Stimulated activated naive CD4-positive, alpha-beta T cell treated with Interleukin-2 at 50 U/mL for 16 hours (primary cell): ENCODE measurements at places on chromosomes 2 and 18.

GRCh38 chr2:112482309-112483041 is 519 bp downstream of the TTL start:
- peak; percentile 22 for DNase-seq

DNA sequence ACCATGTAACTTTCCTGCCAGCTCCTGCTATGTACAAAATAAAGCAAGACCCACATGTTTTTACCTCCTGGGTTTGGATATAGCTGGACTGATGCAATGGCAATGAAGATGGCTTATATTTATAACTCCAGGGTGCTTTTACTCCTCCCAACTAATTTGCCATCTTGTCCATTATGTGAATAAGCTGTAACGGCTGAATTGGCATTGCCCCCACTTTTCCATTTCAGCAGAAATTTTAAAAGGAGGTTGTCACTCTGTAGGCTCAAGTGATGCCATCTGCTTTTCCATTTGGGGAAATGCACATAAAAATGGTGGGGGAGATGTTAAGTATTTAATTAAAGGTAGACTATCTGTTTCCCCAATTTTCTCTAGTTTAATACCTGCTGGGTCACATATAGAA is 345.5 kb downstream of the ERBB4 start:
- no peak for DNase-seq

DNA sequence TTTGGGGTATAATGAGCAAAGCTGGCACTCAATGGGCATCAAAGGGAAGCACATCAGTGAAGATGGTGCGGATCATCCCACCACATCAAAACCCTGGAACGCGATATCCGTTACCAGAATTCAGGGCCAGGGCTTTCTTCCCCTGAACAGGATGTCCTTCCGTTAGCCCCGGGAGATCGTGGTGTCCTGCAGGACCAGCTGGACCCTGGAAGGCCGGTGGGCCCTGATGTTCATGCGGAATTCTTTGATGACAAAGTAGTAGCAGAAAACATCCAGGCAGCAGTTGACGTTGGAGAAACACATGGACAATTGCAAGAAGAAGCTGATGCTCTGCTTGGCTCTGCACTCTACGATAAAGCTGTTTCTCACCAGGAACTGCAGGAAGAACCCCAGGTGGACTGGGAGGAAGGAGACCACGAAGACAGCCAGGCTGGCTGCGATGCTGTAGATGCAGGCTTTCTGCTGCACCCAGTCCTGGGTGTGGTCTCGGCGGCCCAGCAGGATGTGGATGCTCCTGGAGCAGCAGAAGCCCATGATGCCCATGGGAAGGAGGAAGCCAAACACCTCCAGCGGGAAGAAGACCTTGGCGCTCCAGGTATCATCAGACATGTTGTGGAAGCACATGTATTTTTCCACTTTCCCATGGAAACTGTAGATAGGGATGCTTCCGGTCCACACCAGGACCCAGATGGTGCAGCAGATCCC is 15.0 kb downstream of the GPR55 start:
- no peak for DNase-seq

GRCh38 chr2:86366651-86367498 is 29.4 kb upstream of the REEP1 start:
- no peak for DNase-seq

DNA sequence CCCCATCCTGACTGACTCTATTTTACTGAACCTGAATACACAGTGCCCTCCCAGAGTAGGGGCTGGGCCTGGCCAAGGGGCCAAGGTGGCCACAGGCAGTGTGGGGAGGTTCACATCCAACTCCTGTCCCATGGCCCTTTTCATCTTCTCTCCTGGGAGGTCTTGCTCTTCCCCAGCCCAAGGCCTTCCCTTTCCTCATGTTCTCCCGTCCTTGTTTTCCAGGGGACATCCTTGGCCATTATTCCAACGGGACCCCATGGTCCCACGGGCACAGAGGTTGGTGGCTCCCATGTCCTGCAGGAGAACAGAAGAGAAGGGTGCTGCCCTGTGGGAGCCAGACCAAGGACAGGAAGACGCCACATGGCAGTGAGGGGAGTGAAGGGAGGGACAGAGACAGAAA is 10.4 kb downstream of the MALL start:
- DNase-seq = no peak

- DNase-seq = no peak
Observed at GRCh38 chr2:20487392-20488174, 40.7 kb downstream of the RHOB start.

DNA sequence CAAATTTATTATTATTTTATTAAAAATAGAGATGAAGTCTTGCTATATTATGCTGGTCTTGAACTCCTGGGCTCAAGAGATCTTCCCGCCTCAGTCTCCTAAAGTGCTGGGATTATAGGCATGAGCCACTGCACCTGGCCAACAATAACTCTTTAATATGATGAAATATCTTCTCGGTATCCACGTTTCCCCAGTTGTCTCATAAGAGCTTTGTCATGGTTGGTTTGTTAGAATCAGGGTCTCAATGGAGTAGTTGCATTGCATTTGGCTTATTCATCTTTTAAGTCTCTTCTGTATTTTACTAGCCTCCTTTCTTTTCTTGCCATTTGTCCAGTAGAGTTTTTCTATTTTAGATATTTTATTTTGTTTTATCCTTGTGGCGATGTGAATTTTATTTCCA is 32.7 kb upstream of the DLX2 start:
- DNase-seq = no peak

- no peak for DNase-seq
Observed at GRCh38 chr2:227799202-227799601, 14.4 kb upstream of the CCL20 start.

DNA sequence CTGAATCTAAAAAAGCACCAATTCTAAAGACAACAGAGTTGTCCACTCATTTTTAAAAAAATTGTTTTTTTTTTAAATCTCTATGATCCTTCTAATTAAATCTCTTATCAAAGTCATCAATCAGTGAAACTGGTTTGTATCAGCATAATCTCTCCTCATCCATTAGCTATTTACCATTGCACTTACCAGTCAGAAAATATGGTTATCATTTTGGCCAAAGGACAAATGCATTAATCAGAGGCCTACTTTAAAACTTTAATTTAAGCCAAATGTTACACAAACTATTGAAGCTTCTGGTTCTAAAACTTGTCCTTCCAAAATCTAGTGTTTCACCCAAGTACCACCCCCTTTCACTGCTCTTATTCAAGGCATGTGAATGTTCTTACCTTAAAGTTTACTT is 3.8 kb downstream of the C18orf32 start:
- DNase-seq = no peak

DNA sequence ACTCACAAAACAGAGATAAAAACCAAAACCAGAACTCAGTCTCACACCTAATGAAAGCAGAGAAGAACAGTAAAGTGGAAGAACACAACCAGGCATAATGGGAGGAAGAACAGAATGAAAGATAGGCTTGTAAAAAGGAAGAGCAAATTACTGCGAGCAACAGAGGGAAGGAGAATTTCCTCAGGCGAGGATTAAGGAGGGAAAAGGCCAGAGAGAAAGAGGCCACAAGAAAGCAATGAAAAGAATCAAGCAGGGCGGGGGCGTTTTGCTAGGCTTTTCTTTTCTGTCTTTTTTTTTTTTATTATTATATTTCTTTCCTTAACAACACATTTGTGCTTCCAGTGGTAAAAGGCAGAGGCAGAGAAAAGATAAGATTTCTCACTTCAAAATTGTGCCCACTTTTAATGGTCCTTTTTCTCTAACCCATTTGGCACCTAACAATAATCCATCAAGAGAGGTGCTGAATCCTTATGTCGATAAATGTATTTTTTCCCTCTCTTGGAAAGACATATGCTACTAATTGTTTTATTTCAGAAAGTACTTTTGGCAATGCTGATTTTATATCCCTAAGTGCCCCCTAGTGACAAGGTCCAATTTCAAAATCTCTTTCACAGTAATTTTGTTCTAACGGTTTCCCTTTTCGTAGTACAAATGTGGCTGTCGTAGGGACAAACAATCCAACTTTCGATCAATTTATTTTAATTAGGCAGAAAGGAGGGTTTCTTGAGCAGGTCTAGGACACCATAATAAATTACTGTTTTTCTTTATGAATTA is 138.7 kb upstream of the AQP4 start:
- no peak for DNase-seq

- DNase-seq = no peak
Observed at GRCh38 chr2:223747392-223748042, 89.9 kb downstream of the AP1S3 start.

DNA sequence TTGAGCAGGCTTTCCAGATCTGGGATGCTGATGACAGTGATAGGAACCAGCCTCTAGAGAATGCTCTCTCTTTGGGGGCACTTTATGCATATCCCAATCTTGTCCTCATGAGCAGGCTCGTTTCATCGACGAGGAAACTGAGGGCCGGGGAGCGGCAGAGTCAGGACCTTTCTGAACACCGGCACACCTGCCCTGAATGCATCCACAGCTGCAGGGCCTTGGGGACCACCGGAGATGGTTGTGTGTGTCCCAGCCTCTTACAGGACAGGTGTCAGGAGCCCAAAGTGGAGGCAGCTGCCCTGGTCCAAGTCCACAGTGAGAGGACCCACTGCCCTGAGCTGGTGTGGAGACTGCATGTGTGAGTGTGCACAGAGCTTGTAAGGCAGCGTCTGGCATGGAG is 47.6 kb upstream of the FAHD2A start:
- DNase-seq = no peak

DNA sequence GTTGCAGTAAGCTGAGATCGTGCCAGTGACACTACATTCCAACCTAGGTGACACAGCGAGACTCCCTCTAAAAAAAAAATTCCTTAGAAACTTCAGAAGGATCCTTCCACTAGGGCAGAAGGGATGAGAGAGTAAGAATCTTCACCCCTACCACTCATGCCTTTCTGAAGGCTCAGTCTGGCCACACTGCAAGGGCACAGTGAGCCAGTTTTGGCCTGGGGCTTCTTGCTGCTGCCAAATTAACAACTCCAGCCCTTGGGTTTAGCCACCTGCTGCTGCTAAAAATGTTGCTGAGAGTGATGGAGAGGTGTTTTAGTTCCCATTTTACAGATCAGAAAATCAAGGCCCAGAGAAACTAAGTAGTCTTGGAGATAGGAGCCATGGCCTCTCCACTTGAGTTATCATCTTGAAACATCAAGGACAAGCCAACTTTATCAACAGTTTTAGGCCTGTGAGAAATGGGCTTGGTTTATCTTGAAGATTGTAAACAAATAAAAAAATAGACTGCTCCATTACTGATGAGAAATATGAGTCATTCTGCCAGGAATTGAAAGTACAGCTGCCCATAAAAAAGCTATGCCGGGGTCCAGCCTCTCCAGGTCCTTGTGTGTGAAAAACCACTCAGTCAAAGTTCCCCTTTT is 31.9 kb upstream of the CASP8 start:
- DNase-seq = no peak

- no peak for DNase-seq
Observed at GRCh38 chr2:127117603-127118002, 10.6 kb upstream of the BIN1 start.

DNA sequence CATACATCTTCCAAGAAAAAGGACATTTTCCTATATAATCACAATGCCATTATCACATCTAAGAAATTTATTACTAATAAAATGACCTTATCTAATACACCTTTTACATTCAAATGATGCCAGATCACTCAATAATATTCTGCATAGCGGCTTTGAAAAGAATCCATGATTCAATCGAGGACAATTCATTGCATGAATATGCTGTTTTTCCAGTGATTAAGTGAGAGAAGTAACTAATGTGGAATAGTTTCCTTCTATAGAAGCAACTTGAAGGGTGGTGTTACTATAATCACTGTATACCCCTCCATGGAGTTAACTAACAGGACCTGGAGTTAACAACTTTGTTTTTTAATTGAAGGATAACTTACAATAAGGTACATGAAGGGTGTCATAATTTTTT is 9.1 kb downstream of the PLEK start:
- DNase-seq = no peak

- DNase-seq = no peak
Observed at GRCh38 chr2:217761645-217762277, 241.0 kb downstream of the TNS1 start.

DNA sequence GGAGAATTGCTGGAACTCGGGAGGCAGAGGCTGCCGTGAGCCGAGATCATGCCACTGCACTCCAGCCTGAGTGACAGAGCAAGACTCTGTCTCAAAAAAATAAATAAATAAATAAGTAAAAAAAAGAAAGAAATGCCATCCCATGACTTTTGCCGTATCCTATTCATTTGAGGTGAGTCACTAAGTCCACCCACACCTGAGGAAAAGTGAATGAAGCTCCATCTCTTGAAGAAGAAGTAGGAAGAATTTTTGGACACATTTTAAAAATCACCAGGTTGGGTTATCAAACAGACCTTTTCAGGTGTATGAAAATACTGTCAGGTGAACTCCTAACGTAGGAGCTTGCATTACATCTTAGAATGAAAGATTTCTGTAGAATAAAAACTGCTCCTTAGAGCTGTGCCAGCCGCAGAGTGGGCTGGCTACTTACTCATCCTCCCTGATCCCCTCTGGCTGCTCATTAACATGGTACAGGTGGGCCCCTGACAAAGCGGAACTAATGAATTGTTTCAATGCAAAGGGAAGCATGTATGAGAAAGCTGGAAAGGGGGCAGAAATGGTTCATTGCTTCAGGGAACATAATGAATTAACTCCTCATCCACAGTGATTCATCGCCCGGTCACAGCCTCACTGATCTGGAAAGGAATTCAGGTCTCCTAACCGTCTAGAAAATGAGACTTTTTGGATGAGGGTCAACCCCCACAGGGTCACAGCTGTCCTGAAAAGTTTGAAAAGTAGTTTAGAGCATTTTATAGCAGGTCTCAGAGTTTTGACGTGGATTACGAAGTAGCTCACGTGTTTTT is 191.4 kb downstream of the SPP2 start:
- DNase-seq = no peak

DNA sequence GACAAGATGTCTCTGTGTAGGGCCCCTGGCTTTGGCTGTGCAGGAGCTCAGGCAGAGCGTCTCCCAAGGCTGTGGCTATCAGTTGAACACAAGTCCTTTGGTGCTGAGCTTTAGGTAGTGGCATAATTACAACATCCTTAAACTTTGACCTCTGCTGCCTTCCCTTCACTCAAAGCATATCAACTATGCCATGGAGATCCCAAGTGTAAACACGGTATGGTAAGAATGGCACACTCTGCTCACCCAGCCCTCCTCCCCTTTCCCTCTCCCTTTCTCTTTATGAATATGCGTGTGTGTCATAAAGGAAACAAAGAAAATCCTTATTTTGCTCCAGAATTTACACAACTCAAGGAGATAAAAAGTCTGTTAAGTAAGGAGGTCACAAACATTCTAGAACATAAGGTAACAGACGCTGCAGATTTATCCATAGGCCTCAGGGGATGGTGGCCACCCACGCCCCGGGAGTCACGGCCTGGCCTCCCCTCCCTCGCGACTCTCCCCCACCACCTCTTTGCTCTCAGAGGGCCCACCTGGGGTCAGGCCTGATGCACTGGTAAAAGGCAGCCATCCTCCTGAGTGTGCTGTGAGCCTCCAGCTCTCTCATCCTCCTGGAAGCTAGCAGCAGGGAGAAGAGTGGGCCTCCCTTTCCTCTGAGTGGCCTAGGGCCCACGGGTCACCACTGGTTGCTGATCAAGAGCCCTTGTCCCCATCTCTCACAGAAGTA is 67.3 kb downstream of the CRACDL start:
- no peak for DNase-seq

GRCh38 chr2:225040856-225041206 is 1.4 kb downstream of the DOCK10 start:
- peak; percentile 49 for DNase-seq
